ENCODE measurements at places on chromosomes 13 and 19.
A peak's percentile ranks its signal among the peaks of the same experiment; 100 is the strongest.

GRCh38 chr13:82713687-82714405, 1168.4 kb downstream of the SLITRK1 start:
- DNase-seq, result peak; percentile 3

GRCh38 chr13:42603571-42603970, 29.6 kb downstream of the TNFSF11 start:
- DNase-seq, result no peak

GRCh38 chr19:5292822-5293611, 47.6 kb downstream of the PTPRS start:
- peak; percentile 68 for DNase-seq

- no peak for DNase-seq
Measured at GRCh38 chr13:46142776-46143175, 37.9 kb upstream of the CPB2 start.

- peak; percentile 29 for DNase-seq
Measured at GRCh38 chr13:98910501-98910951, 67.3 kb downstream of the DOCK9 start.

DNA sequence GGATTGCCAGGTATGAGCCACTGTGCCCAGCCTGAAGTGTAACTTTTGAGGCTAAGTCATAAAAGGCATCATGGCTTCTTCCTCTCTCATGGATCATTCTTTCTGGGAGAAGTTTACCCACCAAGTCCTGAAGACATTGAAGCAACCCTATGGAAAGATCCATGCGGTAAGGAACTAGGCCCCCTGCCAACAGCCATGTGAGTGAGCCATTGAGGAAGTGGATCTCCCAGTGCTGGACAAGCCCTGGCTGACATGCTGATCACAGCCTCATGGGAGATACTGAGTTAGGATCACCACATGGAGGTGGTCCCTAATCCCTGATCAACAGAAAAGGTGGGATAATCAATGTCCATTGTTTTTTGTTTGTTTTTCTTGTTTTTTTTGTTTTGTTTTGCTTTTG, 3.3 kb upstream of the NUDT19 start:
- DNase-seq, result no peak

GRCh38 chr19:1130771-1131717, 27.2 kb downstream of the GPX4 start:
- DNase-seq, result no peak

DNA sequence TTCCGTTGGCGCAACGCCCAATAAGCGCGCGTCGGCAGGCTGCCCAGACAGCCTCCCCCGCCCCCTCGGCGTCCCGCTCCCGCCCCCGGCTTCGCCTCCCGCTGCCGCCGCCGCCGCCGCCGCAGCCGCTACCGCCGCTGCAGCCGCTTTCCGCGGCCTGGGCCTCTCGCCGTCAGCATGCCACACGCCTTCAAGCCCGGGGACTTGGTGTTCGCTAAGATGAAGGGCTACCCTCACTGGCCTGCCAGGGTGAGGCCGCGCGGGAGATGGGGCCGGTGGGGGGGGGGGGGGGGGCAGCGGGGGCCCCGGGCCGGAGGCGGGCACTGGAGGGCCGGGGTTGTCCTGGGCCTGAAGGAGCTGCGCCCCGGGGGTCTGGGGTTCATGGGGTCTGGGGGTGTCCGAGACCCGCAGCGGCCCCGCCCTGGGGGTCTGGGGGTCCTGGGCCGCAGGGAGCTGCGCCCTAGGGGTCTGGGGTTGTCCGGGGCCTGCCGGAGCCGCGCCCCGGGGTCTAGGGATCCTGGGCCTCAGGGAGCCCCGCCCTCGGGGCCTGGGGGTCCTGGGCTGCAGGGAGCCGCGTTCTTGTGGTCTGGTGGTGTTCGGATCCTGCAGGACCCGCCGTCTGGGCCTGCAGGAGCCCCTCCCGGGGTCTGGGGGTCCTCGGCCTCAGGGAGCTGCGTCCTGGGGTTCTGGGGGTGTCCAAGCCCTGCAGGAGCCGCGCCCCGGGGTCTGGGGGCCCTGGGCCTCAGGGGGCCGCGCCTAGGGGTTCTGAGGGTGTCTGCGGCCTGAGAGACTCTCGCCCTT, at the start of gene HDGFL2:
HDGFL2 (plus strand) TSS at position 124 of the 801 bp plus-strand sequence; CDS start at position 178, 54 bp downstream.
- DNase-seq, result no peak

DNA sequence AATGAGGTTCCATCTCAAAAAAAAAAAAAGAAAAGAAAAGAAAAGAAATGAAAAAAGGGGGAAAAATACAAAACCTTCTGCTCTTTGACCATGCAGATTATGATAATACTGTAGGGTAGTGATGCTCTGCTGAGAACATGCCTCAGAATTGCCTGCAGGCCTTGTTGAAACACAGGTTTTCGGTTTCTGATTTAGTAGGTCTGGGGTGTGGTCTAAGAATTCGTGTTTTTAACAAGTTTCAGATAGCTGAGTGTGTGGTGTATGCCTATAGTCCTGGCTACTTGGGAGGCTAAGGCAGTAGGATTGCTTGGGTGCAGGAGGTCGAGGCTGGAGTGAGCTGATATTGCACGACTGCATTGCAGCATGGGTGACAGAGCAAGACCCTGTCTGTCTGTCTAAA, 14.9 kb upstream of the CYP2B6 start:
- no peak for DNase-seq

GRCh38 chr13:24288870-24289269, 20.5 kb upstream of the C1QTNF9 start:
- no peak for DNase-seq
